Mesothelial cell of epicardium (in vitro differentiated cells): ENCODE measurements at places on chromosomes 1 and 21. TPM values are rescaled to one million over a fixed set of nuclear protein-coding genes. Genes with fewer than 3 reads are reported as not detected.

DNA sequence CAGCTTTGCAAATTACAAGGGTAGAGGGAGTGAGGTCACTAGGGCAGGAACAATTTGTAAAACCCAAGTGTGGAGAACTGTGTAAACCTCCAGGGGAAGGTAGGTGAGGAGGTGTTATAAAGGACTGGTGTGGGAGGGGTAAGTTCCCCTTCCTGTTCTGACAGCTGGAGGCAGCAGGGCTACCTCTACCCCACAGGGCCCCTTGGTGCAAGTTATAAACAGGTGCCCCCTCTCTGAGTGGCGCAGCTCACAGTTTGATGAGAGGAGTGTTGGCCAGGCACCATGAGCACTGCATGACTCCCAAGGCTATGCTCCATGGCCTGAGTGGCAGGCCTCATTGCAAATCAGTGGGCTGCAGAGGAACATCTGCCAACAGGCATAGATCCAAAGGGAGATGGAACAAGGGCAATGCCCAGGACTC is 41.0 kb downstream of the MFSD2A start:
- DNase-seq, result no peak
- no peaks in the 10 kb centered on the region for H3K27me3 ChIP-seq
- H3K36me3 ChIP-seq, result no peaks in the 10 kb centered on the region
- no peaks in the 10 kb centered on the region for H3K4me1 ChIP-seq
- H3K27ac ChIP-seq, result no peak overlapping the region
- no peak overlapping the region for H3K4me3 ChIP-seq

- peaks cover 37% of the 10 kb centered on the region for H3K27me3 ChIP-seq
- H3K36me3 ChIP-seq, result peaks cover 2% of the 10 kb centered on the region
- H3K4me1 ChIP-seq, result peaks cover 16% of the 10 kb centered on the region
- no peak overlapping the region for H3K4me3 ChIP-seq
Observed at GRCh38 chr1:208747979-208748378, 503.8 kb upstream of the PLXNA2 start.

- H3K27me3 ChIP-seq, result peaks cover 33% of the 10 kb centered on the region
- H3K4me1 ChIP-seq, result peaks cover 39% of the 10 kb centered on the region
- H3K27ac ChIP-seq, result peak overlapping the region; percentile 30
- no peak for DNase-seq
- H3K36me3 ChIP-seq, result peaks cover 4% of the 10 kb centered on the region
Observed at GRCh38 chr1:217088011-217088410, 364.8 kb upstream of the ESRRG start.

DNA sequence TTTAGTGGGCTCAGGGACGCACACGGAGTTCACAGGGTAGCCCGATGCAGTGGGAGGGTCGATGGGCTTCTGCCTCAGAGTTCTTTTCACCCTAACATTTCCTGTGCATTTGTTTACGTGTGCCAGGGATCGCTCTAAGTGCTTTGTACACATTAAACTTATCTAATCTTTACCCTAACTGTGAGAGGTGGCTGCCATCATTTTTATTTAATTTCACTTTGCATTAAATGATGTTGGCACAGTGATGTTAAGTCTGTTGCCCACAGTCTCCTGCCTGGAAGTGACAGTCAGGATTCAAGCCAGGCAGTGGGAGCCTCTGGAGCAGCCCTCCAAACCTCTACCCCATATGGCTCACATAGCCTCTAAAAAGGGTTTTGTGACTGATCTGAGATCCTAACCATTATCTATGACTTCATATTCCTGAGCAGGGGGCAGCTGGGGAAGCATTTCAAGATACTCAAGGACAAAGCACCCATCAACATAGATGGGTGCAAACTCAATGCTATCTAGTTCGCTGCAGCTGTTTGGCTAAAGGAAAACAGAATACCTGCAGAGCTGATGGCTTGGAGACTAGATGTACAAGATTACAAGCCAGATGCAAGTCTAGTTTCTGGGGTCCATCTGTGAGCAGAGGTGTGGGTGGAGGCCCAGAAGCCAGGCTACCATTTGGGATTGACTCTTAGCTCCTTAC is 303.8 kb downstream of the DISC1 start:
- H3K4me1 ChIP-seq, result peaks cover 42% of the 10 kb centered on the region
- H3K4me3 ChIP-seq, result no peak overlapping the region
- DNase-seq, result no peak
- no peaks in the 10 kb centered on the region for H3K36me3 ChIP-seq

Gene THEM5
- total RNA-seq, result not detected in 3 replicates

Gene TOR1AIP2
- total RNA-seq, result 82.5 to 85.5 TPM (median 84.4 TPM) in 3 replicates

Gene TEX38
- 0.42 to 0.57 TPM (median 0.49 TPM) in 3 replicates for total RNA-seq

- no peaks in the 10 kb centered on the region for H3K36me3 ChIP-seq
- H3K27me3 ChIP-seq, result peaks cover 93% of the 10 kb centered on the region
- H3K27ac ChIP-seq, result no peak overlapping the region
- H3K4me1 ChIP-seq, result no peaks in the 10 kb centered on the region
- DNase-seq, result no peak
Observed at GRCh38 chr1:165143437-165144065, 213.0 kb downstream of the LMX1A start.

Gene S100A14
- total RNA-seq, result 8.5 to 10.1 TPM (median 10.0 TPM) in 3 replicates

- H3K27me3 ChIP-seq, result no peaks in the 10 kb centered on the region
- H3K4me1 ChIP-seq, result peaks cover 40% of the 10 kb centered on the region
- DNase-seq, result no peak
- no peak overlapping the region for H3K4me3 ChIP-seq
- no peak overlapping the region for H3K27ac ChIP-seq
Observed at GRCh38 chr1:115534106-115534505, 107.7 kb upstream of the VANGL1 start.

Gene DEPDC1
- total RNA-seq, result 9.9 to 11.4 TPM (median 10.4 TPM) in 3 replicates

Gene IGSF9
- 75.8 to 77.5 TPM (median 76.9 TPM) in 3 replicates for total RNA-seq

DNA sequence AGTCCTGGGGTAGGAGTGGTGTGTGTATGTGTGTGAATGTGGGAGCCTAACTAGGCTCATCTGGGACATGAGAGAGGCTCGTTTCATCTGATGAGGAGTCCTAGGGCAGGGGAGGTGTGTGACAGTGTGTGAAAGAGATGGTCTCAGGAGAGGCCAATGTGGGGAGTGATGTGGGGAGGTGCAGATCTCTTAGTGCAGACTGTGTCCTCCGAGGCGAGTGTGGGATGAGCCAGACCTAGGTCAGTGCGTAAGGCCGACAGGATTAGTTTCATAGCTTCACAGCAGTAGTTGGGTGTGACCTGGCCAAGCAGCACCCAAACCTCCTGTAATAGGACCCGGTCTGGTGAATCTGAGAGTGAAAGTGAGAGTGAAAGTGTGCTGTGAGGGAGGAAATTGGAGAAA is 94.7 kb downstream of the LIPI start:
- no peak overlapping the region for H3K27ac ChIP-seq
- H3K4me1 ChIP-seq, result peaks cover 2% of the 10 kb centered on the region
- H3K36me3 ChIP-seq, result peaks cover 7% of the 10 kb centered on the region
- H3K27me3 ChIP-seq, result no peaks in the 10 kb centered on the region
- no peak for DNase-seq

- peaks cover 1% of the 10 kb centered on the region for H3K4me1 ChIP-seq
- no peak overlapping the region for H3K27ac ChIP-seq
- H3K36me3 ChIP-seq, result no peaks in the 10 kb centered on the region
- H3K27me3 ChIP-seq, result peaks cover 6% of the 10 kb centered on the region
- DNase-seq, result no peak
Observed at GRCh38 chr1:24964811-24965570, 34.9 kb upstream of the RUNX3 start.

Gene KNCN
- total RNA-seq, result not detected in 3 replicates

DNA sequence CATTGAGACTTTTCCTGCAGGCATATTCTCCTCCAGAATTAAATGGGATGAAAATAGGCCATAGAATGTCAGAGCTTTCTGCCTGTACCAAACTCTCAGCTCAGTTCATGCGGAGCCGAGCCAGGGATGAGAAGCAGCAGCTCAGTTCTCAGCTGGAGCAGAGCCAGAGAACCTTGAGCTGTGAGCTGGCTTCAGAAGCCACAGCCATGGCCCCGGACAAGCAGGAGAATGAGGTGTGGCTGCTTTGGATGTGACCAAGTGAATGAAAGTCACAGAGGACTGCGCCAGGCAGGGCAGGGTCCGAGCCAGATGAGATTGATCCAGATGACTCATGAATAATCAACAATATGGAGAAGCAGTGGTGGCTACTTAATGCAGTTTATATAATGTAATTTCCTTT is 633.8 kb downstream of the NCAM2 start:
- H3K4me3 ChIP-seq, result no peak overlapping the region
- no peaks in the 10 kb centered on the region for H3K36me3 ChIP-seq
- H3K4me1 ChIP-seq, result no peaks in the 10 kb centered on the region
- DNase-seq, result no peak
- H3K27me3 ChIP-seq, result no peaks in the 10 kb centered on the region

DNA sequence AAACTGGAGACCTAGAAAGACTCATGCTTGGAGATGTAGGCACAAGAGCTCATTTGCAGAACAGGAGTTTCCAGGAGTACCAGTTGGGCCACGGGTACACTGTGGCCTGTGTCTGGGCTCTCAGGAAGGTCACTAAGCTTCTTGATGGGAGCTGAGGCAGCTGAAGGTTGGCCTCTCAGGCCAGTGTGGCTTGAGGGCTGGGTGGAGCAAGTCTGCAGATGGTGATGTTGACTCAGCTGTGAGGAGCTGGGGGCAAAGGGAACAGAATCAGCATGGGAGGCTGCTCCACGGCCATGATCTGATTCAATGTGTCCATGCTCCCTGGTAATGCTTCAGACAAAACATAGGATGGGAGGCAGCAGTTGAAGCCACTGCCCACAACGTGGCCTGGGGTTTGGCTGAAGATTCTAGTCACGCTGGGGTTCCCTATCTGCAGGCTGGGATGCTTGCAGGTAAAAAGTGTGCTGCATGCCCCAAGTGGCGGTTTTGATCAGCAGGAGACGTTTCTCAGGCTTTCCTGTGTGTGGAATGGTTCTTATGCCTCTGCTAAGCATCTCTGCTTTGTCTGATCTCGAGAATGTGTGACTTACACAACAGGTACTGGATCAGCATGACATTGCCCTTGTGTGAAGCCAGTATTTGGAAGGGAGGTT is 15.4 kb upstream of the TENT5C start:
- H3K27me3 ChIP-seq, result peaks cover 10% of the 10 kb centered on the region
- no peaks in the 10 kb centered on the region for H3K36me3 ChIP-seq
- no peak for DNase-seq
- no peak overlapping the region for H3K4me3 ChIP-seq
- no peaks in the 10 kb centered on the region for H3K4me1 ChIP-seq

Gene LCE1D
- not detected in 3 replicates for total RNA-seq

GRCh38 chr21:43271452-43272020 is 102.7 kb downstream of the CRYAA start:
- no peak overlapping the region for H3K27ac ChIP-seq
- no peaks in the 10 kb centered on the region for H3K36me3 ChIP-seq
- H3K27me3 ChIP-seq, result peaks cover 2% of the 10 kb centered on the region
- no peak overlapping the region for H3K4me3 ChIP-seq
- H3K4me1 ChIP-seq, result peaks cover 4% of the 10 kb centered on the region
- no peak for DNase-seq

Gene TNFRSF8
- 0.31 to 0.53 TPM (median 0.41 TPM) in 3 replicates for total RNA-seq

GRCh38 chr1:236692128-236692527 is 5.8 kb downstream of the ACTN2 start:
- peaks cover 11% of the 10 kb centered on the region for H3K4me1 ChIP-seq
- no peaks in the 10 kb centered on the region for H3K36me3 ChIP-seq
- peaks cover 43% of the 10 kb centered on the region for H3K27me3 ChIP-seq
- no peak overlapping the region for H3K27ac ChIP-seq
- no peak for DNase-seq

DNA sequence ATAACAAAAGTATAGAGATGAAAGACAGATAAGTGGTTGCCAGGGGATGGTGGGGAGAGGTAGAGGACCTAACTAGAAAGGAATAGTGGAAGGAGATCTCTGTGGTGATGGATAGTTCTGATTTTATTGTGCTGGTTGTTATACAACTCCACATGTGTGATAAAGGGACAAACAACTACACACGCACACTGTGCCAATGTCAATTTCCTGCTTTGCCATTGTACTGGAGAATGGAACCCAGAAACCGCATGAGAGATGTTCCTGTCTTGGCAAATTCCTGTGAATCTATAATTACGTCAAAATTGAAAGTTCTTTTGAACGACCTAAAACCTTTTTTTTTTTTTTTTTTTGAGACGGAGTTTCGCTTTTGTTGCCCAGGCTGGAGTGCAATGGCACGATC is 11.0 kb downstream of the TNFRSF9 start:
- no peak for DNase-seq
- no peaks in the 10 kb centered on the region for H3K4me1 ChIP-seq
- H3K4me3 ChIP-seq, result no peak overlapping the region
- peaks cover 20% of the 10 kb centered on the region for H3K27me3 ChIP-seq
- no peak overlapping the region for H3K27ac ChIP-seq
- no peaks in the 10 kb centered on the region for H3K36me3 ChIP-seq

DNA sequence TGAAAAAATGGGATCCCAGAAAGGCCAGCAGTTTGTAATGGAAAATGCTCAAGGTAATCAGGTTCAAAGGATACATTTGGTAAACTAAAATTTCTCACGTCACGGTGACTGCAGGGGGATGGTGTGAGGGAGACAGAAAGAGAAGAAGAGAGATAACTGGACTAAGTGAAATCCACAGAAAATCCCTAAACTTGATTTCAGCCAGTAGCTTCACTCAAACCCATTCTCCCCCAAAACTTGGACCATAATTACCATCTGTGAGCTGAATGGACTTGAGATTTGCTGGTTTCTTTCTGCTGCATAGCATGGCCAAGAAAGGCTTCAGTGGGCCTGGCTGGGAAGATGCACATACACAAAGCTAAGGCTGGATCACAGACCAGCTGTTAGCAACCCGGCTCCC is 155.4 kb upstream of the LMO4 start:
- no peak for DNase-seq
- no peaks in the 10 kb centered on the region for H3K27me3 ChIP-seq
- H3K4me1 ChIP-seq, result peaks cover 21% of the 10 kb centered on the region
- no peaks in the 10 kb centered on the region for H3K36me3 ChIP-seq
- H3K4me3 ChIP-seq, result no peak overlapping the region

DNA sequence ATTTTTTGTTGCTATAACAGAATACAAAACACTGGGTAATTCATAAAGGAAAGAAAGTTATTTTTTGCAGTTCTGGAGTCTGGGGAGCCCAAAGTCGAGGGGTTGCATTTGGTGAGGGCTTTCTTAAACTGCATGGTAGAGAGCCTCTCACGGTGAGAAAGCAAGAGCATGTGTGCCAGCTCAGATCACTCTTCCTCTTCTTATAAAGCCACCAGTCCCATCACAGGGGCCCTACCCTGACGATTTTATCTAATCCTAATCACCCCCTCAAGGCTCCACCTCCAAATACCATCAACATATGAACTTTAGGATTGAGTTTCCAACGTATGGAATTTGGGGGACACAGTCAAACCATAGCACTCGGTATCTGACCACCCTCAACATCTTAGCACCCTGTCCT is 1.0 kb upstream of the STRIP1 start:
- peak overlapping the region; percentile 97 for H3K27ac ChIP-seq
- DNase-seq, result no peak
- H3K27me3 ChIP-seq, result no peaks in the 10 kb centered on the region
- H3K36me3 ChIP-seq, result peaks cover 4% of the 10 kb centered on the region
- peaks cover 33% of the 10 kb centered on the region for H3K4me1 ChIP-seq

Gene ERG
- 2.5 to 3.1 TPM (median 3.0 TPM) in 3 replicates for total RNA-seq

- H3K4me3 ChIP-seq, result no peak overlapping the region
- H3K27ac ChIP-seq, result no peak overlapping the region
- no peak for DNase-seq
Observed at GRCh38 chr1:29365906-29366670, 129.8 kb downstream of the PTPRU start.

- H3K27ac ChIP-seq, result no peak overlapping the region
- peaks cover 5% of the 10 kb centered on the region for H3K36me3 ChIP-seq
- peak overlapping the region; percentile 52 for H3K4me3 ChIP-seq
- H3K4me1 ChIP-seq, result peaks cover 52% of the 10 kb centered on the region
Observed at GRCh38 chr21:41761211-41761933, 5.5 kb downstream of the RIPK4 start.
